ENCODE measurements at places on chromosomes 2 and 18.

DNA sequence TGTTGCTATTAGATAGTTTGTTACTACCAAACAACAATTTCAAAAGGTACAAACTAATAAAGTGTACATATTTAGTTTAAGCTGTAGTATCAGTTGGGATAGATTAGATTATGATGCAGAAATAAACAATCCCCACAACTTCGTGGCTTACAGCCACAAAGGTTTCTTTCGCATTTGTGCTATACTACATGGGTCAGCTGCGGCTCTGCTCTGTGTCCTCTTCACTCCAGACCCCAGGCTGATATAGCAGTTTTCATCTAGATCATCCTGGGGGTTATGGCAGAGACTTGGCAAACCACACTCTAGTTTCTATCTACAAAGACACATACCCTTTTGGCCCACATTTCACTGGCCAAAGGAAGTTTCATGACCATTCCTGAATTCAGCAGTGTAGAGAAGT, 108.0 kb upstream of the SP5 start:
- DNase-seq: no peak

GRCh38 chr18:59553273-59553870, 143.9 kb downstream of the CCBE1 start:
- DNase-seq: no peak

GRCh38 chr2:38438133-38438882, 61.2 kb upstream of the ATL2 start:
- DNase-seq: no peak

- no peak for DNase-seq
Observed at GRCh38 chr18:48762836-48763718, 187.7 kb downstream of the SMAD7 start.

DNA sequence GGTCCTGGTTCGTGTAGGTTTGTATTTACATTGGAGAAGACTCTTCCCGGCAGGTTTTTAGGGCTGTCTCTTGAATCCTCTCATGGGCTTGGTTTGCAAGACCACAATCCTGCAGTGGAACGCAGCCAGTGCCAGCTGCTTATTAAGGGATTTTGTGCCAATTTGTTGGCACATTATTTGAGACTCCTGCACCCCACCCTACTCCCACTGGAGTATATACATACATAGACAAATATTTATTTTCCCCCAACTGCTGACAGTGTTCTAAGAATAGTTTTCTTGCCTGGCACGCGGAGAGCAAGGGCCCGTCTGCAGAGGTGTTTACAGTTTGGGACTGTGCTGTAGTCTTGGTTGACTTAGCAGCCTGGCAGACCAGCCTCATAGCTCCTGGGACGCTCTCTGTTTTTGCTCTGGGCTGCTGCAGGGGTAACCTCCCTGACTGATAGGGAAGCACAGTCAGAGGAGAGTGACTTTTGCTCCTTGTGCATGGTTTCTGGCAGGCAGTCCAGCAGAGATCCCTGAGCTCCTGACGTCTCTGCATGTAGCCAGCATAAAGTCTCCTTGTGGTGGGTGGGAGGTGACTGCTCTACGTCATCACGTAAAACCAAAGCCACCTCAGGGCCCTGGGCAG, 1.9 kb downstream of the LDLRAD4 start:
- DNase-seq: no peak

- no peak for DNase-seq
Observed at GRCh38 chr2:37005118-37005868, 39.0 kb upstream of the STRN start.

GRCh38 chr2:240933966-240934700, 28.0 kb downstream of the CROCC2 start:
- no peak for DNase-seq

- no peak for DNase-seq
Observed at GRCh38 chr2:167965907-167966761, 281.3 kb downstream of the STK39 start.

DNA sequence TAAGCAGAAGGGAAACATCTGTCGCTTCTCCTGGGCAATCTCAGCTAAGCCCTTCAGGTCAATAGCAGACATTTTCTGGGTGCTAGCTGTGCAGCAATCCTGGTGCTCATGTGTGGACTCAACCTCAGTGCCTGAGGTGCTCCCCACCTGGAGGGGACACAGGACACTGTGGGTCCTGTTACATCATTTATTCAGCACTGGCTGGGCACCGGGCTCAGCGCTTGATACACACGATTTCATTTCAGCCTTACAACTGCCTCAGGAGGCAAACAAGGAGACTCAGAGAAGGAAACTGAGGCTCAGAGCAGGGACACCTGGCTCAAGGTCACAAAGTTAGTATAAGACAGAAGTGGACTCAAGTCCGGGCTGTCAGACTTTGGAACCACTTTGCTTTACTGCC, 46.7 kb downstream of the MARCO start:
- no peak for DNase-seq

- DNase-seq: no peak
Observed at GRCh38 chr18:38606841-38607240, 1041.2 kb upstream of the CELF4 start.

DNA sequence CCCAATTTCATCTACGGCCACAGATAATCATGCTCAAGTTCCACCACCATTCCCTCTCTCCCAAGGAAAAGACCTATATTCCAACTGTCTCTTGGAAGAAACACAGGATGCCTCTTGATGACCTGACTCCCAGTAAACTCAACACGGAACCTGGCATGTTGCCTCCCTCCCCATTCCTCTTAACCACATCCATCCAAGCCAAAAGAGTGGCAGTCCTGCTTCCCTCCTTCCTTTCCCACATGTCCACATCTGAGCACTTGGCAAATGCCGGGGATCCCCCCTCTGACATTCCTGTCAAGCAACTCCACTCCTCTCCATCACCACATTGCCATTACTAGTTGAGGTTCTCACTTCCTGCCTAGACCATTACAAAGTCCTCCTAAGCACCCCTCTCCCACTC, 49.4 kb downstream of the PID1 start:
- no peak for DNase-seq

- no peak for DNase-seq
Observed at GRCh38 chr2:201358684-201359083, 1.5 kb upstream of the FLACC1 start.

DNA sequence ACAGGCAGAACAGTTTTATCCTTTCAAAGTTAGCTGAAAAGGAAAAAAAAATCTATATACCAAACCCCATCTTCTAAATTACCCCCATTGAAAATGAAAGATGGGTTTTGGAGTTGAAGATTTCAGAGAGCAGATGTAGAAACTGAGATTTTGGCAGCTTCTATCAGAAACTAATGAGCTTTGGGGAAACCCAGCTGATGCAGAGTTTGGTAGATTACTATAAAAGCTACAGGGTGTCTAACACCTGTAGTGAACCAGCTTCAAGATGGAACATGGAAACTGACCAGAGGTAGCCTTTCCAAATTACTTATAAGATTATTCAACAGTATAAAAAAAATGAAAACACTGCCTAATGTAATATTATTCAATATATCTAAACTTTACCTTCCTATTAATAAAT, 583.1 kb downstream of the XIRP2 start:
- no peak for DNase-seq

DNA sequence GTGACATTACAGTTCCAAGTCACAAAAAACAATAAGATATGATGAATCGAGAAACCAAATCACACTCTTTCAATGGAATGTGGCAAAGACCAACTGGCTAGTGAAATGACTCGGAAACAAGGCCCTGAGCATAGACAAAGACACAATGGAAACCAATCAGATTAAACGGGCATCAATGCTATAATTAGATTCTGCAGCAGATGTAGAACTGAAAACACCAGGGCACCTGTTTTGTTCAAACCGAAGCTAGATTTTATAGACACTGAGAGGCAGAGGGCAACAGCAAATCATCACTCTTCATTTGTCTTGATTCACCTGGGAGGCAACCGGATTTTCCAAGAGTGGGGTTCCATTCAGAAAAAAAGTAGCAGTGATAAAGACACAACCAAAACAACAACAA, 92.8 kb upstream of the BARD1 start:
- no peak for DNase-seq

DNA sequence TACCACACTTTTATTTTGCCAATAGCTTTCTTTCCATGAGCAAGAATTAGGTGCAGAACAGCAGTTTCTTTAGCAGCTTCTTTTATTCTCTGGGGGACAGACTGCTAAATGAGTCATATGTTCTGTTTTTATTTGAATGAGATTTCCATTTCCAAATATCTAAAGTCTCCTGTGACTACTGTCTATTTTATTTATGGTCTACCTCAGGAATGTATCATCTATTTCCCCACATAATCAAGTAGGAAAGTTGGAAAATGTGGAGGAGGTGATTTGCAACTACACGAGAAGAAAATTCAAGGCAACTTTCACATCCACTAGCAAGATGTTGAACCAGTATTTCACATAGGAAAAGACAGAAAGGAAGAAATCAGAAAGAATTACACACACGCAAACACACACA, 139.9 kb upstream of the MEX3C start:
- no peak for DNase-seq

DNA sequence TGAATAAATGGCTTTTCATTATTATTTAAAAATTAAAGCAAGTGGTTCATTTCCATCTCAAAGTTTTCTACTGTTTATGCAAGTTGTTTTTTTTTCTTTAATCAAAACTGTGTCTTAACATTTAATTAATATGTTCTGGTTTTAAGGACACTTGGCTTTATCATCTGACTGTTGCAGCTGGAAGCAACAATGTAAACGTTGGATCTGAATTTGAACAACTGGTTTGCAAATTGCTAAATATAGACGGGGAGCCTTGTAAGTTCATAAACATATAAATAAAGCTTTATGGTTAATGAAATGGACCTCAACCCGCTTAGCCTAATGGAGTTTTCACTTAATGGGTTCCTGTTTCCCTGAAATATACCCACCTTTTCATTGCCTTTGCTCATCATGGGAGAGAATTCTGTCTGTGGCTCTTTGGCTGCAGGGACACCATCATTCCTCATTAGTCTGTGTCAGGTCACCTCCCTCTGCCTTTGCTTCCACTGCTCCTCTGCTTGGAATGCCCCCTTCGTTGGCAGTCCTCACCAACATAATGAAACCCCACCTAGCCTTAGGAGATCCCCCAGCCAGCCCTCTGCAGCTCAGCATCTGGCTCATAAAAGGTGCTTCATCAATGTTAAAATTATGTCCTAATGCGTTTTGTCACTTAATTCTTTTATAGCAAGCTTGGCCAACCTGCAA, 44.2 kb upstream of the DYNC2LI1 start:
- no peak for DNase-seq

DNA sequence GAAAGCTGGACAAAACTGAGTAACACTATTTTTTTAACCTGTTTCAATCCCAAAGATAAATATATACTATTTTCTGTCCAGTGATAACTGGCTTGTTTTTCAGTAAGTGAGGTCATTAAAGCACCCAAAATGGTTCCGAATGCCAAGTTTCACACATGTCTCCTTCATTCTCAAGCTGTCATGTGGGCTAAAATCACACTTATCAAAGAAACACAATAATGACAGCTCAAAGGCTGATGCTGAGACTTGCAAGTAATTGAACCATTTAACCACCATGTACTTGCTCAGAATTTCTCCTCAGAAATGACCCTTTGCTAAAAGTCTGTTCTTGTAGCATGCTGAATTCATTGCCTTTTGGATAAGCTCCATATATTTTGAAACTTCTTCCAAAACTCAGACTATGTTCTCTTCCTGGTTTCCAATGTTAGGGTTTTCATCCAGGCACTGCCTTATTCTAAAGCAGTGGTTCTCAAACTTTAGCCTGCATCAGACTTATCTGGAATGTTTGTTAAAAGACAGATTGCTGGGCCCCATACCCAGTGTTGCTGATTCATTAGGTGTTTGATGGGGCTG, 149.8 kb downstream of the VWC2L start:
- no peak for DNase-seq

GRCh38 chr2:216724190-216724589, 28.8 kb upstream of the IGFBP5 start:
- DNase-seq: no peak

- no peak for DNase-seq
Observed at GRCh38 chr2:170396799-170397459, 219.0 kb downstream of the MYO3B start.

Measured in cortex of kidney (tissue), 1 donor.